Midbrain (tissue), 1 donor: ENCODE measurements at places on chromosomes 12 and 14.

DNA sequence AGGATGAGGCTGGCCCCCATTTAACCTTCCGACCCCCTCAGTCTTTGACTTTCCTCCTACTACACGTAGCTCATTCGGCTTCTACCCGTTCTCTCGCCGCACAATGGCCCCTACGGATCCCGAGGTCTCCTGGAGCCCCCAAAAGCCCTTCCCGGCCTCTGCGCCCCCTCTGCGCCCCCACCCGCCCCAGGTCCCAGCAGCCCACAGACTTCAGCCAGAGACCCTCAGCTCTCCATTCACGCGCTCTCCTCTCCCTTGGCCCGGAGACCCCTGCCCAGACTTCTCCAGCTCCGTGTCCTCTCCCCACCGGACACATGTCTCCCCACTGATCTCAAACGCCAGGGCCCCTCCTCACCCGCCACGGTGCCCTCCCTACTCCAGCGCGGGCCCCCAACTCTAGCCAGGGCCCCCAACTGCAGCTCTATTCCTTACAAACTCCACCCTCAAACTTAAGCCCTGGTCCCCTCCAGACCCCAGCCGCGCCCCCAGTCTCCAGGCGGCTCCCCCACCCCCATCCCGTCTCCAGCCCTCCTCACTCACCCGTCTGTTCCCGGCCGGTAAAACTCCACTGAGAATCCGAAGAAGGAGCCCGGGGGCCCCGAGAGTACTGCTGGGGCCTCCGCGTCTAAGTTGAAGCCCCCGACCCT, 502 bp downstream of the ITGA5 start:
- no peak for DNase-seq

DNA sequence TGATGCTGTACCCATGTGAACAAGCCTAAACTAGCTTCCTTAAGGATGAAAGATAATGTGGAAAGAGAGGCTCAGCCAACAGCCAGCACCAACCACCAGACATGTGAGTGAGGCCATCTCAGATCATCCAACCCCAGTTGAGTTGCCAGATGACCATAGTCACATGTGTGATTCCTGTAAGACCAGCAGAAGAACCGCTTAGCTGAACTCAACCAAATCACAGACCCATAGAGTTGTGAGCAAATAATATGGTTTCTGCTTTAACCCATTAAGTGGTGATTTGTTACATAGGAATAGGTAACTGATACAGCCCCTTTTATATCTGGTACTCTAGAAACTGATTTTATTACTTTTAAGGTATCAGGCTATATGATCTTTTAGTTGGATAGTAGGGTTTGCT, 17.6 kb upstream of the ELK3 start:
- DNase-seq: no peak

DNA sequence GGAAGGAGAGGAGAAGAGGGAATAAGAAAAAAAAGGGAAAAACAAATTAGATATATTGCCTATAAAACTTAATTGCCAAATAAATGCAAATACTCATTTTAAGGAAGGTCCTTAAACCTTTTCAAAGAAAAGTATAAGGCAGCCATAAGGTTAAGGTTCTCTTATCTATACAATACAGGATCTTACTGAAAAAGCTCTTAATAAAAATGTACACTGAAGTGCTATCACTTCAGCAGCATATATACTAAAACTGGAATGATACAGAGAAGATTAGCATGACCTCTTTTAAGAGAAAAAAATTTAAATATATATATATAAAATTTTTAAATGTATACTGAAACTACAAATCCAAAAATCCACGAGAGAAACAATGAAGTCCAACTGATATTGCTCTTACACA, 65.6 kb downstream of the PPP2R5E start:
- no peak for DNase-seq

DNA sequence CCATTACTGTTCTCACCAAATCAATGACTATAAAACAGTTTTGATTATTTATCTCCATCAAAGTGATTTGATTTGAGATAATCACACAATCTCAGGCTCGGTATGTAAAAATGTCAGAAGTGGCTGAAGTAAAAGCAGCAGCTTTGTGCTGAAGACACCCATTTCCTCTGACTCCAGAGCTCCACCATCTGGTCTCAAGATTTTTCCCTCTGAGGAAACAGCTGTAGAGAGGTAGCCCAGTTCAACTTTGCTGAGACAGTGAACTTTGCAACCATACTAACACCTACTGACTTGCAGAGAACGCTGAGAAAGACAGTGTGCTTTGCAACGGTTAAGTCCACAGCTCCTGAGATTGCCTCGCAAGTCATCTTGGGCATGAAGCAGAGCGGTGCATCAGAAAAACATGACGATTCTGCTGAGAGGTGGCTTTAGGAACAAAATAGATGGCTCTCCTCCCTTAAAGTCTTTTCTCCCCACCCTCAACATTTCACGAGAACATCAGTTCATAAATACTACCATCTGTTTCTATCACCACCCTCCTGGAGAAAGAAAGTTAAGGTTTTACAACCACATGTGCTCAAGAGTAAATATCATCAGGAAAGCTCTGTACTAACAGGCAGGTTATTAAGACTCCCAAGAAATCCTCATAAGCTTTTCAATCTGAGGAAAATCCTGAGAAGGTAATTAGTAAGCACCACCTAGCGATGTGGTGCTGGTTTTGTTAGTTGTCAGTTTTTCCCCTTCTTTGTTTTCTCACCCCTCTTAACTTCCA, 34.8 kb downstream of the HIGD1C start:
- peak; percentile 68 for DNase-seq

GRCh38 chr12:15705606-15706005, 83.6 kb downstream of the EPS8 start:
- no peak for DNase-seq

- DNase-seq: no peak
Observed at GRCh38 chr12:51915951-51916350, 8.6 kb downstream of the ACVRL1 start.

GRCh38 chr12:128474916-128475315, 207.9 kb downstream of the TMEM132C start:
- DNase-seq: no peak

DNA sequence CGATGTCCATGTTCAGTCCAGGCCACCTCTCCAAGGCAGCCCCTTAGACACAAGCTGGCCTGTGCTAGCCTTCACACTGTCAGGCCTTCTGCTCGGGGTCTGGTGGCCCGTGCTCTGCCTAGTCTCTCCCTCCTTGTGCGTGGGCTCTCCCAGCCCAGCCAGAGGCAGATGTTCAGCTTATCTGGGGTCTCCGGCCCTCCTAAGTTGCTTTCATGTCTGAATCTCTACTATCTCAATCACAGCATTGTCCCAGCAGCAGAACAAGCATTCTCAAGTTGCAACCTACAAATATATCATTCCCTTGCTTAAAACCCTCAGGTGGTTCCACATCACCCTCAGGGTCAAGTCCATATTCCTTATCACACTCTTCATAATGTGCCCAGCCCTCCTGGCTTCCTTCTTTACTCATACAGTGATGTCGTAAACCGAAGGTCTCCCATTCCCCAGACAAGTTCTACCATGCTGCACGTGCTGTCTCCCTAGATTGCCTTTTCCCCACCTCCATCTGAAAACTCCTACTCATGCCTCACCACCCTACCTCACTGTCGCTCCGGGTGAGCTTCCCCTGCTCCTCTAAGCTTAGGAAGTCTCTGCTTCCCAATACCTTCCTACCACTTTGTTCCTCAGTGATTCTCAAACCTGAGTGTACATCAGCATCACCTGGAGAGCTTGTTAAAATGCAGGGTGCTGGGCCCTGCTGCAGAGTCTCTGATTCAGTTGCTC, 1.5 kb downstream of the KRT73 start:
- no peak for DNase-seq

GRCh38 chr12:12859690-12860089, 31.7 kb upstream of the GPRC5A start:
- DNase-seq: no peak

DNA sequence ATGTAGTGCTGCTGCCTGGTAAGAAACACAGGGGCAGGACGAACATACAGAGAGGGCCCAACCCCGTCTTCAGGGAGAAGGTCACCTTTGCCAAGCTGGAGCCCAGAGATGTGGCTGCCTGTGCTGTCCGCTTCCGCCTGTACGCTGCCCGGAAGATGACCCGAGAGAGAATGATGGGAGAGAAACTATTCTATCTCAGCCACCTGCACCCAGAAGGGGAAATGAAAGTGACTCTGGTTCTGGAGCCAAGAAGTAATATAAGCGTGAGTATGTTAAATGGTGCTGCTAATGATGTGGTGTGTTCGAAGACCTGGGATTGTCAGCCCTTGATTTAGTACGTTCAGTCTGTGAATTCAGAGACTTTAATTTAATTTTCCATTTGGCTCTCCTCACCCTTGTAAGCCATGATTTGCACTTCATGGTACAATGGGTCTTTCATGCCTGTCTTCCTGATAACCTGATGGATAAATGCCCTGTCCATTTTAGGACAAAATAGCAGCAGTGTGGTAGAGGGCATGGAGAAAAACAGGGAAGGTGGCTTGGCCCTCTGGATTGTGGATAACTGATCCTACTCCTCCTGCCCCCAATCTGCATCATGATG, 318.9 kb downstream of the SNAPC1 start:
- no peak for DNase-seq

GRCh38 chr14:100223332-100224201, 15.4 kb upstream of the YY1 start:
- DNase-seq: no peak

- peak; percentile 83 for DNase-seq
Observed at GRCh38 chr14:32826404-32827082, 112.1 kb upstream of the NPAS3 start.

GRCh38 chr12:2378835-2379330, 326.1 kb downstream of the CACNA1C start:
- DNase-seq: no peak
